ENCODE measurements at places on chromosomes 5 and 9.

GRCh38 chr5:172004824-172005237 is 1.6 kb downstream of the FBXW11 start:
- no peak for DNase-seq

DNA sequence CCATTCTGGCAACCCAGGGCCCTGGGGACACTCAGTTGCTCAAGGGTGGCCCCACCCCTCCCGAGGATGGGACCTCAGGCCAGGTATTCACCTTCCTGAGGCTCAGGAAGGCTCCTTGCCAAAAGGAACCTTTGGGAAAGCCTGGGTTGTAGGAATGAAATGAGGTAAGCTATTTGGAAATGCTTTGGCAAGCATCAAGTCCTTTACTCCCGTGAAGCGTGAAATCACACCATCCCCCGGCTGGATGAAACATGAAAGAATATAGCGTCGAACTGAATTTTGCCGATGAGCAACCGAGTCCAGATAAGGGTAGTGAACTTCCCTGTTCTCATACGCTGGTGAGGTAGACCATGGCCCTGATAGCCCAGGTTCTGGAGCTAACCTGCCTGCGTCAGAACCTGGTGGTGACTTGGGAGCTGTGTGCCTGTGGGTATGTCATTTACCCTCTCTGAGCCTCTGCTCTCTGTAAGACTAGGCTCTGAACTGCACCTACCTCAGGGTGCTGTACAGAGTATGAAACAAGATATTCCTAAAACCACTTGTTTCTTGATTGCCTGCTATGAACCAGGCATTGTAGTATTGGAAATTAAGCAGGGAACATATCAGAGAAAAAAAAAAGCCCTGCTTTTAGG is 105.3 kb upstream of the BOD1 start:
- DNase-seq: no peak

DNA sequence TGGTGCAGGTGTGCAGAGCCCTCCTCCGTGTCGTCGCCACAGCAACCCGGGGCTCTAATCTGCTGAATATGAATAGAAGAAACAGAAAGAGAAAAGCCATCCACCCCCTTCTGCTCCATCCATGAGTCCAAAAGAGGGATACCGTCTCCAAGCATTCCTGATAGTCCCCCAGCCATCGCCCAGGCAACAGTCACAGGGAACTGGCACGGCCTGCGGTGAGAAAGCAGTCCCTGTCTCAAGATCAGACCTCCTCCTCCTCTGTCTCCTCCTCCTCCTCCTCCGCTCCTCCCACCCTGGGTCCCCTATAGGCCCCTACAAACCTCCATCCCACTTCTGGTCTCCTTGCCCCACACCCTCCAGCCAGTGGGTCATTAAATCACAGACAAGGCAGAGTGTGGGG is 308.1 kb upstream of the MPDZ start:
- DNase-seq: no peak

DNA sequence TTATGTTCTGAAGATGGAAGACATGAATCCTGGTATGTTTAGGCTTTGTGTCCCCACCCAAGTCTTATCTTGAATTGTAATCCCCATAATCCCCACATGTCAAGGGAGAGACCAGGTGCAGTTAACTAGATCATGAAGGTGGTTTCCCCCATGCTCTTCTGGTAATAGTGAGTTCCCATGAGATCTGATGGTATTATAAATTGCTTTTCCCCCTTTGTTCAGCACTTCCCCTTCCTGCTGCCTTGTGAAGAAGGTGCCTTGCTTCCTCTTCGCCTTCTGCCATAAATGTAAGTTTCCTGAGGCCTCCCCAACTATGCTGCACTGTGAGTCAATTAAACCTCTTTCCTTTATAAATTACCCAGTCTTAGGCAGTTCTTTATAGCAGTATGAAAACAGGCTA is 229.0 kb downstream of the ARL15 start:
- no peak for DNase-seq

- no peak for DNase-seq
These were observed 89.5 kb upstream of the FSTL4 start for GRCh38 chr5:133701871-133702270.

- no peak for DNase-seq
These were observed 269.6 kb upstream of the KLF4 start for GRCh38 chr9:107759009-107759822.

DNA sequence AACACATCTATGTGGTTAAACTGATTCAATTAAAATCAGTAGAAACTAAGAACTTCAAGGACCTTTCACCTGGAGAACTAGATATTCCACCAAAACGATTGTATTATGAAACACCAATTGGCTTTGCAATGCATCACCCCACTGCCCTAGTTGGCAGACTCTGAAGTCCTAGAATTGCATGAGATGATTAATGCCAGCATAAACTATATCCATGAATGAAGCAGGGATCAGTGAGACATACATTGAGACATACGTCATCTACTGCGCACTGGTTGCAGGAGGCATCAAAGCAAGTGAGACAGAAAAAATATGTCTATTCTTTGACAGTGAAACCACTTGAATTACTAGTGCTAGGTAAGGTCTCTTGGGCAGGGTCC is 9.7 kb upstream of the ZNF354A start:
- no peak for DNase-seq

- no peak for DNase-seq
These were observed 3.0 kb downstream of the TXNDC15 start for GRCh38 chr5:134877159-134877558.

DNA sequence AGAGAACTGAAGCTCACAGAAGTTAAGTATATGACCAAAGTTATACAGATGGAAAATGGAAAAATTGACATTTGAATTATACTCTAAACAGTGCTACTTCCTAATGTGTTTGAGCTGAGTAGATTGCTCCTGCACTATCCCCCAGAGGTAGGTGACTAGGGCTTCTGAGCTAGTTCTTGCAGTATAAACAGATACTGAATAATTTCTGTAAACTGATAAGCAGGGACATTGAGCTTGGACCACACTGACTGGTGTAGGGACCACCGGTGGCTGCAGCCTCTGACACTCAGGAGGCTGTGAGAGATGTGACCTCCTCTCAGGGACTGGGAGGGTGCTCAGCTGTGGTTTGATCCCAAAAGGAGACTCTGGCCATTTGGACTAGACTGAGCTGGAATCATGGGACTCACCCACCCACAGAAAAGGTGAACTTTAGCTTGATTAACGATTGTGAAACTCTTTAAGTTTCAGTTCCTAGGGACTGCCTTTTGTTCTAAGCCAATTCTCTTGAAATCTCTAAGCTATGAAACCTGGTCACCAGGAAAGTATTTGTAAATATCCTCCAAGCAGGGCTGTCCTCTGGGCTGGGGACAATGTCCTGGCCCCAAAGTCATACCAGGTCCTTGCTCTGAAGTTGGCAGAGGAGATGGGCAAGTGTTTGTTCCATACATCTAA is 291.5 kb downstream of the SEC61B start:
- no peak for DNase-seq

DNA sequence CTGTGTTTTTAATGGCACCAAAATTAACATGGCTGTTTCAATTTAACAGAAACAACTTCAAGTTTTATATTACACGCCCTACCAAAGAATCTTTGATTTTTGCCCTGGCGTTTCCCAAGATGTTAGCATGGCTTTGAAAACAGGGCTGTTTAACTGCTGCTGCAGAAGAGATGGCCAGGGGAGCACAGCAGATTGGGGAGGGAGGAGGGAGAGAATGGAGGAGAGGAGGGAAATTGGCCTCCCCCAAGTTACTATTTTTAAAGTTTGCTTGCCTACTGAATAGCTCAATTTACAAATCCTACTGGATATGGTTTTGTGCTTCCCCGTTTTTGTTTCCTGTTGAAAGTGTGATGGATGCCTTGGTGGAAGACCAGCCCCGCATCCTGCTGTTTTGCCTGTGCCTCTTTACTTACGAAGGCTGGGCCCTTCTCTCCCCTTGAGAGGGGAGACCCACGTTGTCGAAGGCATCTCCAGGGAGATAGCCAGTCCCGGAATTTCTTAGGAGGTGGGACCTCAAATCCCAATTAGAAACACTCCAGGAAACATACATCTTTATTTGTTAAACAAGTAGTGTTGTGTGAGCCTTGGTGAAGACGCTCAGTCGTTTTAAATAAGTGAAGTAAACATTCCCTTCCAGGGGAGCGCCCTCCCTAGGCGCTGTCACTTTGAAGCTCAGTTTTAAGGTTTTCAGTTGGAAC is 98.6 kb downstream of the AOPEP start:
- no peak for DNase-seq
